CD4-positive, alpha-beta T cell treated with Interleukin-17A for 1 hour (primary cell): ENCODE measurements at places on chromosomes 1 and 21.

DNA sequence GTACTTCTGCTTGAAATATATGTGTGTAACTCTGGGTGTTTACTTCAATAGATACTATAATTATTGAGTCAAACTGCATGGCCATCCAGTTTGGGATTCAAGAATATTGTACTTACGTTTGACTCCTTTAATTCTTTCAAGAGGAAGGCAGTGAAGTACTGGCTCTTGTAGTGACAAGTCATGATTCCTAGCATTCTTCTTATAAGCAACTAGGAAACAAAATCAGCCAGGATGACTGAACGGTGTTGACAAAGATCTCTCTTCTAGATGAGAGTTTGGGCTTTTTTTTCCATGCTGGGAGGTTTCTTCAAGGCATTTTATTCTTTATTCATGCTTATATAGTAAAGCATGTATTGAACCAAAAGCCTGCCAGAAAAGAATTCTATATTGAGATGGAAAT, 58.3 kb downstream of the CLEC20A start:
- no peak for DNase-seq

- DNase-seq = no peak
Measured at GRCh38 chr21:42314616-42315295, 453 bp downstream of the TFF3 start.

- DNase-seq = no peak
Measured at GRCh38 chr21:37348664-37349063, 17.9 kb upstream of the DYRK1A start.

- DNase-seq = no peak
Measured at GRCh38 chr1:101485712-101486111, 248.9 kb downstream of the S1PR1 start.

GRCh38 chr1:169059421-169059820, 47.1 kb upstream of the ATP1B1 start:
- DNase-seq = no peak

DNA sequence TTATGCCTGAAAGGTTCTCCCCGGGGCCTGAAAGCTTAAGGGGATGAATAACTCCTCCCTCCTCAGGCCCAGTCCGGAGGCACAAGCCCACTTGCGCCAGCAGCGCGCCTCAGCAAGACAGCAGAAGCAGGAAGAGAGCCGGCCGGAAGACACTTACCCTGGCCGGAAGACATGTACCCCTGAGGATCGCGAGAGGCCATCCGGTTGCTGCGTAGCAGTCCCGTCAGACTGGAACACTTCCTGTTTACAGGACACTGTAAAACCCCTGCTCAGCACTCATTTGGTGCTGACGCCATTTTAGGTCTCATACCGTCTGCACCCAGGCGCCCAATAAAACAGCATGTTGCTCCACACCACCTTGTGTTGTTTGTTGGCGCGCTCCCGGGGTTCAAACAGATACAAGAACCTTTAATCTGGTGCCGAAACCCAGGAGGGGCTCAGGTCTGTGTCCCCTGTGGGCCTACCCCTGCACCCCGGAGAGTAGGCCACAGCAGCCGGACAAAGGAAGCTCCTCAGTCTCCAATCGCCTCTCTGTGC, 30.3 kb downstream of the VN1R5 start:
- DNase-seq = no peak

DNA sequence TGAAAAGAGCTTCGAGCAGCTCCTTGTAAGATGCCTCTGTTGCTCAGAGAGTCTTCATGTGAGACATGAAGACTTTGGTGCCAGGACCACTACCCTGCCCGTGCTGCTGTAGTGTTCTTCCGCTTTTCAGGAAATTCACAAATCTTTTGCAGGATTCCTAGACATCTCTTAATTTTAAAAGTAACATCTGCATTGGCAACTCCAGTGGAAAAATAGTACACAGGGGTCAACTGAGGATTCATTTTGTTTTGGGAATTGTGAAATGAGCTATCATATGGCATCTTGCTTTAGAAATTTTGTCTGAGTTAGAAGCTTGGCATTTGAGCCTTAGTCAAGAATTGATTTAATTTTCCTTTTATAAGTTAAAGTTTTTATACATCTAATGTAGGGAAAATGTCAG, 7.2 kb downstream of the PRDM2 start:
- DNase-seq = no peak

GRCh38 chr1:36440044-36440443, 10.2 kb downstream of the OSCP1 start:
- no peak for DNase-seq

GRCh38 chr1:29756085-29756484, 519.8 kb downstream of the PTPRU start:
- no peak for DNase-seq

DNA sequence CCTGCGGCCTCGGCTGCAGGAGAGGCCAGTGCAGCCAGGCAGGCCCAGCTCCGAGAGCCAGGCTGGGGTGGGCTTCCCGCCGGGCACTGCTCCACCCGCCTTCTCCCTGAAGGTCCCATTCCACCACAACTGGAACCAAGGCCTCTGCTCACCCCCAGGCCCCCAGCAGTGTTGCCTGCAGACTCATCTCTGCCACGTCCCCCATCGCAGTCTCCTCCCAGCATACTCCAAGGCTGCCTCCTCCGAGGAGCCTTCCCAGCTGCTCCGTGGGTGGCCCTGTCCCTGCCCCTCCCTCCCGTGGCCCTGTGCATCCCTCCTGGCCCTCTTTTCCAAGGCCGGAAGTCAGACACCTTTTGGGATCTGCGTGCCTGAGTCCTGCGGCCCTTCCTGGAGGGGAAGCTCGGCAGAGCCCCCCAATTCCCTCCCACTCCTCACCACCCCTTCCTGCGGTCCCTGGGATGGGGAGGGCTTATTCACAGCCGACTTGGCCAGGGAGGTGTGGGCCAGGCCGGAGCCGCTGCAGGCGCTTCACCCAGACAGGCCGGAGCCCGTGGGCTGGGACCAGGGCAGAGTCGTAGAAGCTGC, 47.6 kb downstream of the SLX9 start:
- DNase-seq = no peak

- DNase-seq = no peak
Measured at GRCh38 chr1:211830055-211830327, 572 bp downstream of the LPGAT1 start.

- DNase-seq = no peak
Measured at GRCh38 chr1:187433598-187433997, 604.8 kb downstream of the PLA2G4A start.

DNA sequence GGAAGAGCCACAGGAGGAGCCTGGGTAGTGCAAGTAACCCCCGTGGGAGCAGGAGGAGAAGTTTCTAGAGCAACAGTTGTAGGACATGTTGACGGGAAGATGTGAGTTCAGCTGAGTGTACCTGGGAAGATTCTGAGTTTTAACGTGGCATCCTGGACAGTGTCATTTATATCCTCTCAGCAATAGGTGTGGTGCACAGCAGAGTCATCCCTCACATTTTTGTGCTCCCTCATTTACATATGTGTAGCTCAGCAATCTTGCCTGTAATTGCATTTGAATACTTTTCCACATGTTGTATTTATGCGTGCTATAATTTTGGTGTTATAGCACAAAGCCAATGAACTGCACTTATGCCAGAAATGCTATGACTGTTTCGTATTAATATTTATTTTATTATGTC, at the start of gene KRTAP13-3:
TSS of gene KRTAP13-3 (minus strand) at position 101 of the 400 bp plus-strand sequence. CDS start at position 87, 14 bp downstream.
- DNase-seq = no peak

DNA sequence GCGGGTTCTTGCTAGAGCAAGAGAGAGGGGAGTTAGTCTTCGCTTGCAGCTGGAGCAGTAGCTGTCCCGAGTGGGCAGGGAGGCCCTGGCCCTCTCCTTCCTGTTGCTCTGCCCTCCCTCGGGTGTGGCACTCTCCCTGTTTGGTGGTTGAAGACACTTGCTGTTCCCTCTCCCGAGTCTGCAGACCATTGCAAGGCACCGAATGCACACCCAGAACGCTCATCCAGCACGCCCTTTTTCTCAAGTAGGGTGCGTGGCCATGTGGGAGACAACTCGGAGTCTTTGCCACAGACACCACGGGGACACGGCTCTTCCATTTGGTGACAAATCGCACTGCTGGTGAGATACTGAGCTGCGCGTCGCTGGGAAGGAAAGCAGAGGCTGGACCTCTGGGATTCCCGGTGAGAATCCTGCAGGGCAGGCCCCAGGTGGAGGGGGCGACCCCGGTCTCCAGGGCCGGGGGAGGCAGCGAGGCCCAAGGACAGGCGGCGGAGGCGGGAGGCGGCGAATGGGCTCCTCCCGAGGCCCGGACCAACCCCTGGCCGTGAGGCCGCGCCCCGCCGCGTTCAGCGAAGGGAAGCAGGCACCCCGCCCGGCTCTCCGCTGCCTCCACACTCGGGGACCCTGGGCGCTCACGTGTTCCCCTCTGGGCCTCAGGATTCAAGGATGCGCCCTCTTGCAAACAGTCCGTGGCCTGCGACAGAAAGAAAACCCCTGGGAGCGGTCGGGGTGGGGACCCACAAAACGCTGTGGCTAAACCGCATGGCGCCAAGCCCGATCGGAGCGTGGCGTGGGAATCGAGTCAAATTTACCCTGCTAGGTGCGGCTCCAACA, 10.4 kb upstream of the TMEM200B start:
- DNase-seq = no peak

DNA sequence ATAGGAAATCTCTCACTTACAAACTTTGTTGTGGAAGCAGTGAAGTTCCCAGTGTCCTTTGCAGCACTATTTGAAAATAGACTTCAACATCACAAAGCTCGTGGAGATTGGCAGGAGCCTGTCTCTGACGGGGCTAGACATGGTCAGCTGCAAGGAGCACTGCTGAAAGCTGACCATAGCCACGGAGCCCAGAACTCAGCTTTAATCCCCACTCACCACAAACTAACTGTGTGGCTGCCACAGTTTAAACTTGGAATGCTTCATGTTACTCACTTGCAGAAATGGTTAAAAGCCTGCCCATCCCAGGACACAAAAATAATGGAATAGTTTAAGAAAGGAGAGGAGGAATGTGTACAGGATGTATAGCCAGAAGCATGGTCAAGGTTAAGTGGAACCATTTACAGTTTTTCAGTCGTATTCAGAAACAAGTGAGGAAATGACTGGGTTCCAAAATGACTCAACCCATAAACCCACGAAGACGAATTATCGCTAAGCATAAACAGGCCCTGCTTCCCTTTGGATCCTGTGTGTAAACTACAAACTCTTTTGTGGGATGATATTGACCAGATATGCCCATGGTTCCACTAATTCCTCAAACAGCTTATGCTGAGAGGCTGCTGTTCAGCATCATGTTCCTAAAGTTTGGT, 18.2 kb downstream of the DNALI1 start:
- no peak for DNase-seq

- DNase-seq = no peak
Measured at GRCh38 chr1:236058141-236058934, 6.6 kb downstream of the NID1 start.

- DNase-seq = no peak
Measured at GRCh38 chr1:221397141-221397540, 344.7 kb downstream of the DUSP10 start.

DNA sequence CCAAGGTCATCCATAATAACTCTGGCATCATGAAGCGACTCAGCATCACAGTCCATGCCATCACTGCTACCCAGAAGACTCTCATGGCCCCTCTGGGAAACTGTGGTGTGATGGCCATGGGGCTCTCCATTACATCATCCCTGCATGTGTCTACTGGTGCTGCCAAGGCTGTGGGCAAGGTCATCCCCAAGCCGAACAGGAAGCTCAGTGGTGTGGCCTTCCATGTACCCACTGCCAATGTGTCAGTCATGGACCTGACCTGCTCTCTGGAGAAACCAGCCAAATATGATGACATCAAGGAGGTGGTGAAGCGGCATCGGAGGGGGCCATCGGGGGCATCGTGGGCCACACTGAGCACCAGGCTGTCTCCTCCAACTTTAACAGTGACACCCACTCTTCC, 65.1 kb upstream of the ARHGAP29 start:
- DNase-seq = no peak

- no peak for DNase-seq
Measured at GRCh38 chr1:247936415-247936814, 11.7 kb downstream of the OR2AJ1 start.

- DNase-seq = no peak
Measured at GRCh38 chr1:6544831-6545230, 9.5 kb downstream of the NOL9 start.

DNA sequence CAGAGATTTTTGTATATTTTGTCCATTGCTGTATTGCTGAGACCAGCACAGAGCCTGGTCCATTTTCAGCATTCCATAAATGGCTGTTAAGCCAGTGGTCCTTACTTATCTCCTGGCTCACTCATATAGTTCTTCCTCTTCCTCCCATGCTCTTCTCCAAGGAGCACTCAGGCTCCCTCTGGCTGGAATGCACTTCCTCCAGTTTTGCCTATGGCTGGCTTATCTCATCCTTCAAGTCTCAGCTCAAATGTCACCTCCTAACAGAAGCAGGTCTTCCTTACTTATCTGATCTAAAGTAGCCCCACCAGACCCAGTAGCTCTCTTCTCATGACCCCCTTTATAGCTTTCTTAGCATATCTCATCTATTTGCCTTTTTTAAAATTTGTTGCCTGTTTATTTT, 146.9 kb downstream of the SLC30A10 start:
- DNase-seq = no peak

- no peak for DNase-seq
Measured at GRCh38 chr1:220925707-220926106, 46.5 kb downstream of the HLX start.

GRCh38 chr1:47031585-47031984, 8.1 kb downstream of the CYP4X1 start:
- DNase-seq = no peak

DNA sequence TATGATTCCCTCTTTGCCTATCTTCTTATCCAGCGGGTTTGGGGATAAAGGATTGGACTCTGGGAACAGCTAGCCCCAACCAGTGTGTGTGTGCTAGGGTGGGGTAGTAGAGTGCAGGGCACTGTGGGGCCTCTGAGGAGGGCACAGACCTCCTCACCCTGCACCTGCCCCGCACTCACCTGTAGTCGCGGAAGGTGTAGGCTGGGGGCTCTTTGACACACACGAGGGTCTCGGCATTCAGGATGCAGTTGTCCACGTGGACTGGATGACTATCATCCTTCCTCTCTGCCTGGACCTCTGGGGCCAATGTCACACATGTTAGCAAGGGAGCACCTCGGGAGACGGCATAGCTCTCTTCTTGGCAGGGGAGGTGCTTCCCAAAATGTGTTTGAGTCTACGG, 8.0 kb upstream of the CLDN19 start:
- no peak for DNase-seq

DNA sequence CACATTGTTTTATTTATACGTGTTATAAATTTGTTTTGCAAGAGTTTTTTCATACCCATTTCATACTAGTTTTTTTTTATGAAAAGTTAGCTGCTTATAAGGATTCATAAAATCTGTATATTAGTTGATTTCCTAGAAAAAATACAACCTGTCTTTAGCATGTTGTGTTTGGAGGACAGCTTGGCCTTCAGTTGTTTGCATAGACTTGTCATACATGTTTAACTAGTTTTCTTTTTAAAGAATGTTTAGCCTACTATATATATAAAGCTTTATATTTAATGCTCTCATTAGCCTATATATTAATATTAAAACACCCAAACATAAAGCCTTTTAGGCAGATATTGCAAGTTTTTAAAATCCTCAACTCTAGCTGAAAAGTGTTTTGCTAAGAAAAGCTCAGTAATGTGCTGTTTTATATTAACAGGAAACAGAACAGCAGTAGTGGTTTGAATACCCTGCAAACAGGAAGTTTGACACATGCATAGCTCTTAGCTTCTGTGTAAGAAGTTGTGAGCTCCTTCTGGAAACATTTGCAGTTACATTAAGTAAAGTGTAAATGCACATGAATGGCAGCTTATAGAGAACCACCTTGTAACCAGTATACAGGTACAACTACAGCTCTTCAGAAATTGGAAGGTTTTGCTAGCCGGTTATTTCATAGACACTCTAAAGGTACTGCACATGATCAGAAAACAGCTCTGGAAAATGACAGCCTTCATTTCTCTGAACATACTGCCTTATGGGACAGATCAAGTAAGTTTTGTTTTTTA, at the start of gene PRKACB:
TSS of gene PRKACB (plus strand) at position 476 of the 770 bp plus-strand sequence. CDS start at position 567, 91 bp downstream.
- peak; percentile 78 for DNase-seq
